ENCODE measurements at places on chromosomes 3 and 15. TPM values are rescaled to one million over a fixed set of nuclear protein-coding genes. Genes with fewer than 3 reads are reported as not detected.
A peak's percentile ranks its signal among the peaks of the same experiment; 100 is the strongest.

DNA sequence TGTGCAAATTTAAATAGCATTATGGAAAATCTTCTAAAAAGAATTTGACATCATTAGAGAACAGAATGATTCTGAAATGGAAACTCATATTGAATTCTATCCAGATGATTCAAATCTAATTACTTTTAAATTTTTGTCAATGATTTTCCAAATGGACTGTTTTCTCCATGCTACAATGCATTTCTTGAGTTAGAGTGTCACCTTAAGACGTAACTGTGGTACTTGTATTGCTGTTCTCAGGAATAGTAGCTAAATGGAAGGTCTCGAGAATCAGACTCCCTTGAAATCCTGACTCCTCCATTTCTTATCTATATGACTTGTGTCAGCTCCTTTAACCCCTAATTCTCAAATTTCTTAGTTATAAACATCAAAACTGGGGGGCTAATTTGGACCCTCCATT is 102.3 kb downstream of the P2RY1 start:
- H3K36me3 ChIP-seq: no peaks in the 10 kb centered on the region
- no peaks in the 10 kb centered on the region for H3K27me3 ChIP-seq

DNA sequence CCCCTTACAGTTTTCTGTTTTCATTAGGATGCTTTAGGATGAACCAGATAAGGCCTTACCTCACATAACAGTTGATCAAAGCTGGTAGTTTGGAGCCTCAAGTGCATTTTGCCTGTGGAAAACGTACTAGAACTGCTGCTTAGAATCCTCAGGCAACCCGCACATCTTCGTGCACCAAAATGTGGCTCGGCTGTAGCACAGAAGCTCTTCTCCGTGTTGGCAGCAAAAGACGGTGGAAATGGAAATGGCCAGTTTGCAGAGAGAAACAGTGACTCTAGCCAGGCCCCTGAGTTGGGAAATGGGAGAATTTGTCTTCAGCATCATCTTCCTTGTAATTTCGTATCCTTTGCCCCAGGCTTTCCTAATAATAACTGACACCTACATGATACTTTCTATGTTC is 20.6 kb downstream of the TLNRD1 start:
- H3K27ac ChIP-seq: no peak overlapping the region
- H3K4me3 ChIP-seq: no peak overlapping the region
- no peaks in the 10 kb centered on the region for H3K36me3 ChIP-seq

DNA sequence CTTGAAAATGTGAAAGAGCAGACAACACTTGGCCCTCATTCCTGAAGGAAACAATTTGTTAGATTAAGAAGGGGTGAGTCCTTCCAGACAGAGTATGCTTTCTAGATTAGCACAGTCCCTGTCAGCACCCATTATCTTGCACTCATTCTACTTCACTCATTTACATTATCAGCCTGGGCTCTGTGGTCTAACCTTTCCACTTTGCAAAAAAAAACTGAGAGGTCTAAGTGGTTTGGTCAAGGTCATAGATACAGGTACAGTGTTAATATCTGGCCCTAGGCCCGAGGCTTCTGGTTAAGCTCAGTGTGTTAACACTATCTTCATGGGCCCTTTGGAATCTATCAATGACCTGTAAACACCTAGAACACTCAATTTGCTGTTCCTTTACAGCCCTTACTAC is 123.4 kb upstream of the LRRN1 start:
- H3K27ac ChIP-seq: no peak overlapping the region
- no peak for DNase-seq
- H3K36me3 ChIP-seq: no peaks in the 10 kb centered on the region
- H3K4me1 ChIP-seq: no peaks in the 10 kb centered on the region
- H3K27me3 ChIP-seq: no peaks in the 10 kb centered on the region
- H3K4me3 ChIP-seq: no peak overlapping the region

GRCh38 chr3:41681479-41681878 is 280.4 kb downstream of the ULK4 start:
- DNase-seq: peak; percentile 66
- H3K4me1 ChIP-seq: peaks cover 14% of the 10 kb centered on the region
- no peaks in the 10 kb centered on the region for H3K36me3 ChIP-seq
- H3K4me3 ChIP-seq: no peak overlapping the region
- no peak overlapping the region for H3K27ac ChIP-seq

DNA sequence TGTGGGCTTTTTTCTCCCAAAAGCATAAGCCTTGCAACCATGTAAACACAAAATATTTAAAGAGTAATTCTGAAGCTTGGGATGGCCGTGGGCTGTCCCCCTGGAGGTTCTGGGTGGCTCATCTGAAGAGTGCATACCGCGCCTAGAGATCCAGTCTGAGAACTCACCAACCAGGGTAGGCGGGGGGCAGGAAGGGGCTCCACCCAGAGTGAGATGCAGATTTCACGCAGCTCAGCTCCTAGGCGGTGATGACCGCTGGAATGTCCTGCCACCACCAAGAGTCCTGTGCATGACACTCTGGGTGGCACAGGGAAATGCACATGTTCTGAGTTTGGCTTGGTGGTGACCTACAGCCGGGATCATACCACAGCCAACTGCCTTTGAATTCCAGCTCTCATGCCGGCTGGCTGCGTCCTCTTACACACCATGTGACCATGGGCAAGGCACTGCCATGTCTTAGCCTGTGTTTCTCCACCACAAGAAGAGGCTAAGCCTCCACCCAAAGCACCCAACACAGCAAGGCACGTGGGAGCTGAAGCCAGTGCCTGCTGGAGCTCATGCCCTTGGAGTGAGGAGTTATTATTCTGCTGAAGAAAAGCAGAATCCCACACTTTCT is 125.1 kb upstream of the IQSEC1 start:
- H3K4me1 ChIP-seq: no peaks in the 10 kb centered on the region
- H3K36me3 ChIP-seq: no peaks in the 10 kb centered on the region
- no peak overlapping the region for H3K27ac ChIP-seq
- peaks cover 7% of the 10 kb centered on the region for H3K27me3 ChIP-seq
- H3K4me3 ChIP-seq: no peak overlapping the region

GRCh38 chr15:64536244-64536836 is 76.0 kb downstream of the ZNF609 start:
- H3K27me3 ChIP-seq: no peaks in the 10 kb centered on the region
- H3K36me3 ChIP-seq: no peaks in the 10 kb centered on the region
- DNase-seq: peak; percentile 58

DNA sequence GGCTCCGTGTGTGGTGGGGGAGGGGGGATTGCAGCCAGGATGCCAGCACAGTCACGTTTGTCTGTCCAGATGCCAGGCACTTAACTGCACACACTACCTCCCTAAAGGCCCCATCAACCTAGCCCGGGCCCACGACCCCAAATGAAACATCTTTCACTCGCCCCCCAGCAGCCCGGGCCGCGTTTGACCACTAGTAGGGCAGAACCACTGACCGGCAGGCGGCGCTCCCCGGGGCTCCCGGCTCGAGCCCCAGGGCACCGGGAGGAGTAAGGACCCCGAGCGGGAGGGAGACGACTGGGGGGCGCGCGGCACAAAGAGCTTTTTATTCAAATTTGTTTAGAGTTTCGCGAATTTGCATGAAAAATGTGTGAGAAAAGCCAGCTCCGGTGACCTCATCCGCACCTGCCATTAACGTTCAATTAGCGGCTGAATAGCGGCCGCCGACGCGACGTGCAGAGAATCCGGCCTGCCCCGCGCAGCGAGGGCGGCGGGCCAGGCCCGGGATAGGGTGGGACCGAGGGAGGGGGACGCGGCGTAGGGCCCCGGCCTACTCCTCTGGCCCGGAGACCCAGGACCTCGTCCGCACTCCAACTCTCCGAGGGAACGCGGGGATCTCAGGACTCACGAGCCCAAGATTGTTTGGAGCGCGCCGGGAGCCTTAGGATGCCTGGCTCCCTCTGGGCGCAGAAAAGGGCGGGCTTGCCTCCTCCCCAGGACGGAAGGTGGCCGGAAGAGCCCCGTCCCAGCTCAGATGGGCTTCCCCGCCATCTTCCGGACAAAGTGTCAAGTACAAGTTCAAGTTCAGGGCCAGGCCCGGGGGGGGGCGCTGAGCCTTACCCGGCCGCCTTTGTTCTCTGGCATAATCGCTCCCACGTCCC is 64.9 kb upstream of the POLG start:
- peak; percentile 54 for DNase-seq
- H3K27me3 ChIP-seq: no peaks in the 10 kb centered on the region
- H3K27ac ChIP-seq: no peak overlapping the region
- no peaks in the 10 kb centered on the region for H3K36me3 ChIP-seq

DNA sequence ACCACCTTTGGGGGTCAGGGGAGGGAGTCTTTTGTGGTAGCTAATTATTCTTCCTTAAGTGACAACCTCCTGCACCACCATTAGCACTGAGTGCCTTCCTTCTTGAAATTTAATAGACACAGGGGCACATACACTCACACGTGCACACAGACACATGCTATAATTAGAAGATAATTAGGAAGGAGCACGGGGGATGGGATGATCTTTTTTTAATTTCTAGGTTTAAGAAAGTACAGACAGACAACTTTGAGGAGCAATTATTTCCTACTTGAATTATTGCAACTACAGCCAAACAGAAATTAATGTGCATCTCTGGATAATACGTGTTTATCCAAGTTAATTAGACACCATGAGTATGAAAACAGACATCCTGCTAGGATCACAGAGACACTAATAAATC is 44.8 kb upstream of the GUCA1C start:
- no peaks in the 10 kb centered on the region for H3K27me3 ChIP-seq
- H3K4me1 ChIP-seq: no peaks in the 10 kb centered on the region
- H3K27ac ChIP-seq: no peak overlapping the region
- H3K4me3 ChIP-seq: no peak overlapping the region

- H3K27ac ChIP-seq: no peak overlapping the region
- no peak for DNase-seq
- H3K4me3 ChIP-seq: no peak overlapping the region
- H3K36me3 ChIP-seq: no peaks in the 10 kb centered on the region
- no peaks in the 10 kb centered on the region for H3K27me3 ChIP-seq
- peaks cover 28% of the 10 kb centered on the region for H3K4me1 ChIP-seq
Observed at GRCh38 chr3:197499427-197499826, 56.3 kb downstream of the BDH1 start.

QTRT2 gene
- total RNA-seq: 62.4 TPM

DNA sequence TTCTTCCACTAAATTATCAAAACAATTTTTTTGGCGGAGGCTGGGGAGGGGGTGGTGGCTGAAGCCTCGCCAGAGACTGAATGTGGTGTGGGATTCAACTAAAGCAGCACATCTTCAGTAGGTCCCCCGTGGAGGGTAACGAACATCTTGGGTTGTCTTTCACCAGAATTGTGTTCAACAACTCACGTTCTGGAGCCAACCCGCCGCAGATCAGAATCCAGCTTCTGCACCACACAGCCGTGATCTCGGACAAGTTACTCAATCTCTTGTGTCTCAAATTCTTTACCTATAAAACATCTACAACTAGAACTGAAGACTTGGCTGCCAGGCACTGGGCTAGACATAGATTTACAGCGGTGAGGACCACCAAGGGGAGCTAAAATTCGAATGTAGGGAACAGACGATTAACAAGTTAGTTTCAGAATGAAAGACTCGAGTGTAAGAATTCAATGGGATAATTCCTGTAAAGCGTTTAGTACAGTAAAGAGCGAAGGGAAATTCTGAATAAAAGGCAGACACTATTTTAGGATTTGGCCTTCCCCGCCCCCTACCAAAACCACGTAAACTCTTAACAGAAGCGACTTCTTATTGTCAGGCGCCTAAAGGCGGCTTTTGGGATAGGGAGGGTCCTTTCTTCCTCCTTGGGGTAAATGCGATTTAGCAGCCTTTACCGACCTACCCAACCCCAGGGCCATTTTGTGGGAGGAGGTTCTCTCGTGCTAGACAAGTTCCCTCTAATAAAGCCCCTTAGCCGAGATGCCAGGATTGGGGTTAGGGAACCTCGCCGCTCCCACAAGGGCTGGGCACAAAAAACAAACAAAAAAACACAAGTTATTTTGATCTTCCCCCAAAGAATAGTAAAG is 697 bp upstream of the RAB5A start:
- DNase-seq: peak; percentile 3
- H3K4me3 ChIP-seq: peak overlapping the region; percentile 90
- no peaks in the 10 kb centered on the region for H3K27me3 ChIP-seq
- peaks cover 8% of the 10 kb centered on the region for H3K36me3 ChIP-seq
- peak overlapping the region; percentile 93 for H3K27ac ChIP-seq
- H3K4me1 ChIP-seq: peaks cover 7% of the 10 kb centered on the region

MME gene
- total RNA-seq: not detected

DNA sequence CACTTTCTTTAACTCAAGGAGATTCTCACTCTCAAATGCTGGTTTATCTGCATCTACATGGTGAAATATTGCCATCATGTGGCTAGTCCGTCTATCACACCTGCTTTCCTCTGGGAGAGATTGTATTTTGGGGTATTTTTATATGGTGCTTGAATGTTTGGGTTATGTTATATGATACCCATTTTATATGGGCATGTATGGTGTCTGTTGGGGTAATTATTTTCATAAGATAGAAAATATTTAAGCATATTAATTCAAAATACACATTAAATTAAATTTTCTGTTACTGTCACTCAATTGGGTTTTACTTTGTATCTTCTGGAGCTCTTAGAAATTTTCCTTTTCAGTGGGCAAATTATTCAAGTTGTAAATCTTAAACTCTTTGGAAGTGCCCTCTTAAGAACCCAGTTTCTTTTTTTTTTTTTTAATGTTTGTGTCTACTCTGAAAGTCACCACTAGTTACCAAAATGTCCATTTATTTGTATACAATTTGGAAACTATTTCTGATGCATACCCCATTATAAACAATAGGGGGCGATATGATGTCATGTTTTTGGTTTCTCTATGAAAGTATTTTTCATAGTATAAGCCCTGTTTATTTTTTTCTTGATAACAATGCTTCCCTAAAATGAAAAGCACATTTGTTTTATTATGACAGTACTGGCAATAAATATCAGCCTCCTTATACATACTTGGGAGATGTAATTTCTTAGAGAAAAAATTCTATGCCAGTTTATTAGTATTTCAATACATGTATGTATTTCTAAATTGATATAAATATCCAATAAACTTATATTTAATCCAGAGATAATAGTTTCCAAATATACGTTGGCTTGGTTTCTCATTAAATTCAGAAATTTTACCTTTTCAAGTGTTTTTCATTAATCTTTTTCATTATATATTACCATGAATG is 36.1 kb upstream of the PLSCR5 start:
- peak; percentile 78 for DNase-seq
- peaks cover 10% of the 10 kb centered on the region for H3K36me3 ChIP-seq
- H3K27me3 ChIP-seq: no peaks in the 10 kb centered on the region
- H3K4me3 ChIP-seq: no peak overlapping the region

DNA sequence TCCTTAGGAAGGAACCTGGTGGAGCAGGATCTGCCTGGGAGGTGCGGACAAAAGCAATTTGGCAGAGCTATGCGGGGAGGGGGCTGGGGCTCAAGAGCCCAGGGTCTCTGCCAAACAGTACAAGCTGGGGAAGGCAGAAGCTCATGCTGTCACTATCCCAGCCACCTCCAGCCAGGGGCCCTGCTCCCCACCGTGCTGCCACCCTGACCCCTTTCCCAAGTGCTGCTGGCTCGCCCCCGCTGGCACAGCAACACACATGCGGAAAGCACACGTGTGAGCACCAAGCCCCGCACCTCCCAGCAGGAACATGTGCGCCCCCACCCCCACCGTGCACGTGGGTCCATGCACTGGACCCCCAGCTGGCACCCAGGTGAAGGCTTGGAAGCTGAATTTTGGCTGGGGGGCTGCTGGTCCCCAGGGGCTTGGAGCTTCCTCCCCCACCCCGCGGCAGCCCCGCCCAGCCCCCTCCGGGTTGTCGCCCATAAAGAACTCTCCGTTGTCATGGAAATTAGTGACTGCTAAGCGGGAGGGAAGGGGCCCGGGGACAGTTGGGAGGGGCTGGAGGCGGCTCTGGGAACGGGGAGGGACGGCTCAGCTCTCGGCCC is 742 bp downstream of the CAMKV start:
- H3K27me3 ChIP-seq: no peaks in the 10 kb centered on the region
- H3K36me3 ChIP-seq: no peaks in the 10 kb centered on the region
- DNase-seq: peak; percentile 20
- no peak overlapping the region for H3K27ac ChIP-seq

LRRC34 gene
- total RNA-seq: 9.7 TPM

EFL1 gene
- 26.1 TPM for total RNA-seq

- no peaks in the 10 kb centered on the region for H3K36me3 ChIP-seq
- no peak for DNase-seq
- no peaks in the 10 kb centered on the region for H3K4me1 ChIP-seq
- H3K4me3 ChIP-seq: no peak overlapping the region
Observed at GRCh38 chr3:32593903-32594525, 23.4 kb upstream of the DYNC1LI1 start.
